ENCODE measurements at places on chromosomes 16 and 17. TPM values are rescaled to one million over a fixed set of nuclear protein-coding genes. Genes with fewer than 3 reads are reported as not detected.

ESRP2 gene
- 0.10 TPM for total RNA-seq

DNA sequence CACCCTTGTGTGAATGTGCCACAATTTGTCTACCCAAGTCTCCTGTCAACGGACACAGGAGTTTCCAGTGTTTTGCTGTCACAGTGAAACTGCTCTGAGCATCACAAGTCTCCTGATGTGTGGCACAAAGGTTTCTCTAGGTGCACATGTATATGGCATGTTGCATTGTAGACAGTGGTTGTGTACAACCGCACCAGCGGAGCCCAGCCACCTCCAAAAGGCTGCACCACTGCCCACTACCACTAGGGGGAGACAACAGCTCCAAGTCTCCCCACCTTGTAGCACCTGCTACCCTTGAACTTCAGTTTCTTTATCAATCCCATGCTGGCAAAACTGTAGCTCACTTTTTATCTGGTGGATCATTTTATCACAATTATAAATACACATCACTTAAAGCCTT lies 95.5 kb upstream of the ZNF469 start:
- H3K27ac ChIP-seq = no peak overlapping the region
- H3K36me3 ChIP-seq = no peaks in the 10 kb centered on the region
- H3K4me1 ChIP-seq = no peaks in the 10 kb centered on the region
- no peak overlapping the region for H3K4me3 ChIP-seq
- no peak for DNase-seq

DNA sequence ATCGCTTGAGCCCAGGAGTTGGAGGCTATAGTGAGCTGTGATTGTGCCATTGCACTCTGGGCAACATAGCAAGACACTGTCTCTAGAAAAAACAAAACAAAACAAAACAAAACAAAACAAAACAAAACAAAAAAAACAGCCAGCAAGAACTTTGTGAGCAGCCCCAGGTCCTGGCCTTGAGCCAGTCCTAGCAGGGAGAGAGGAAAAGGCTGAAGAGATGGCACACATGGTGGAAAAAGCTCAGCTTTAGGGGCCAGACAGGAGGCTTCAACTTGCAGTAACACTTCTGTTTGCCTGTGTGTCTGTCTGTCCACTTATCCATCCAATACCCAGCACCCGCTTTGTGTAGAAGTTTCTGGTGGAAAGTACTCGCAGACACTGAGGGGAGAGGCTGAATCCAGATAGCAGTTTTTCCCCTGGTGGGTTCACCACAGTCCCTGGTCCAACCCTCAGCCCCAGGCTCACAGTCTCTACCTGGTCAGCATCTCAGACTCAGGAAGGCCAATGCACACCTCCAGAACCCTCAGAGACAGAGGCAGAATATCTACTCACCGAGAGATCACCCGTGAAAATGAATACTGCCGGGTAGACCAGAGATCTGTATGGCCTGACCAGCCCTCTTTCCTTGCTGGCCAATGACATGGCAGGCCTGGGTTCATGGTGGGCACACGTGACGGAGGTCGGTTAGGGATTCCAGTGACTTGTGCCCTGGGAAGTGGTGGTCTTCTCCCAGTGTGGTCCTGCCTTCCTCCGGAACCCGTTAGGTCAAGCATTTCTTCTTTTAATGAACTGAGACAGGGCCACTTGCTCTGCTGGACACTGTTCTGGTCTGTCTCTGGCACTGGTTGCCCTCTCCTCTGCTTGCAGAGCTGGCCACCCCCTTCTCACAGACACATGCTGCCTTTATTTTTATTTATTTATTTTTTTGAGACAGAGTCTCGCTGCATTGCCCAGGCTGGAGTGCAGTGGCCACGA lies 79.5 kb upstream of the DNAJA2 start:
- H3K4me1 ChIP-seq = no peaks in the 10 kb centered on the region
- no peaks in the 10 kb centered on the region for H3K27me3 ChIP-seq
- no peak overlapping the region for H3K27ac ChIP-seq
- no peaks in the 10 kb centered on the region for H3K36me3 ChIP-seq
- no peak overlapping the region for H3K4me3 ChIP-seq

- no peak overlapping the region for H3K27ac ChIP-seq
- peaks cover 7% of the 10 kb centered on the region for H3K4me1 ChIP-seq
Measured at GRCh38 chr17:48672340-48672739, 46.2 kb upstream of the HOXB9 start.

DNA sequence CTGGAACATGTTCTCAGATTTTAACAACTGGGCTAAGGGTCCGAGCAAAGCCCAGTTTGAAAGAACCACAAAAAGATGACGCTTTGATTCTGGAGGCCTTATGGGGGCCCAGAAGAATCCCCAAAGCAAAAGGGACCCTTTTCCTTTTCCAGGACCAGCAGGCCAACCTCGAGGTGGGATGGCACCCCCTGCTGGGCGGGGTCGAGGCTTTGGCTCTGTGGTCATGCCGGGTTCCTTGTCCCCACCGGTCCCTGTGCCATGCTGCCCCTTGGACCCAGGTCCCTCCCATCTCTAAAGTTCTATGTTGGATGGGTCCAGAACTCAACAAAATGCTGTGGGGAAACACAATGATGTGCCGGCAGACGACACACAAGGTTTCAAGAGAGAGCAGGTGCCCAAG lies 30.9 kb downstream of the TMEM204 start:
- no peaks in the 10 kb centered on the region for H3K27me3 ChIP-seq
- H3K4me3 ChIP-seq = peak overlapping the region; percentile 19
- peaks cover 3% of the 10 kb centered on the region for H3K36me3 ChIP-seq

DNA sequence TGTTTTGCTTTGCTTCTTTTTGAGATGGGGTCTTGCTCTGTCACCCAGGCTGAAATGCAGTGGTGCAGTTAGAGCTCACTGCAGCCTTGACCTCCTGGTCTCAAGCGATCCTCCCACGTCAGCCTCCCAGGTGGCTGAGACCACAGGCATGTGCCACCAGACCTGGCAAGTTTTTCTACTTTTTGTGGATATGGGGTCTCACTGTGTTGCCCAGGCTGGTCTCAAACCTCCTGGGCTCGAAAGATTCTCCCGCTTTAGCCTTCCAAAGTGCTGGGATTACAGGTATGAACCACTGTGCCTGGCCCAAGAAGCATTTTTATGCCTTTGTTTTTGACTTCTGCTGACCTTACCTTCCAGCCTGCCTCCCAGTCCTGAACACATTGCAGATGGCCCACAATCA lies 10.1 kb downstream of the DNAAF1 start:
- H3K4me3 ChIP-seq = no peak overlapping the region
- H3K4me1 ChIP-seq = peaks cover 4% of the 10 kb centered on the region
- peaks cover 4% of the 10 kb centered on the region for H3K36me3 ChIP-seq
- no peak overlapping the region for H3K27ac ChIP-seq

DNA sequence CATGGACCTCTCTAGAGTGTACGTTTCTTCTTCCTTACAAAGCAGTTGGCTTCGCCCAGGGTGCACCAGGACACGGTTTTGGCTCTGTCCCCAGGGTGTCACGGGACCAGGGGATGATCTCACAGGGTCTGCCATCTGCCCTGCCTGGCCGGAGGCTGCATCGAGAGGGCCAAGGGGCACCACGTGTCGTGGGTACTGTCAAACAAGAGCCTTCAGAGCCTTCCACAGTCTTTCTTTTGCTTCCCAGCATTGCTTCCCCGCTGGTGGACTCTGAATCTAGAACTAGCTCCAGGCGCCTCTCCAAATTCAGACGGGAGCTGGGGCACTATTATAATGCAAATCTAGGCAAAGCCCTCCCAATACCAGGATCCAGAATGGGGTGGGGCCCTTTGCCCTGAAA lies 47.9 kb downstream of the MAPT start:
- DNase-seq = no peak
- peaks cover 38% of the 10 kb centered on the region for H3K27me3 ChIP-seq
- no peak overlapping the region for H3K27ac ChIP-seq
- H3K4me1 ChIP-seq = peaks cover 7% of the 10 kb centered on the region
- no peak overlapping the region for H3K4me3 ChIP-seq
- no peaks in the 10 kb centered on the region for H3K36me3 ChIP-seq

DNA sequence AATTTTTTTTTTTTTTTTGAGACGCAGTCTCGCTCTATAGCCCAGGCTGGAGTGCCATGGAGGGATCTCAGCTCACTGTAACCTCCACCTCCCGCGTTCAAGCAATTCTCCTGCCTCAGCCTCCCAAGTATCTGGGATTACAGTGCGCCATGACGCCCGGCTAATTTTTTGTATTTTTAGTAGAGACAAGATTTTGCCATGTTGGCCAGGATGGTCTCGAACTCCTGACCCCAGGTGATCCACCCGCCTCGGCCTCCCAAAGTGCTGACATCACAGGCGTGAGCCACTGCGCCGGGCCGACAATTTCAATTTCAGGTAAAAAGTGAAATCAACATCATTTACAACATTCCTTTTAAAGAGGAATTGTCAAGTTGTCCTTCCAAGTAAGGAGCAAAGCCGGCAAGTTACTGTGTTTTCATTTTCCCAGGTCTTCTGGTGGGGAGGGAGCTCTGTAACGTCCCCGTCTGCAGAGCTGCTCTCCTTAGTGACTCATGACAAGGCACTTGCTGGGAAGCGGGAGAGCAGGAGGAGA lies 873 bp downstream of the NPLOC4 start:
- no peaks in the 10 kb centered on the region for H3K27me3 ChIP-seq
- H3K4me3 ChIP-seq = peak overlapping the region; percentile 95
- peaks cover 12% of the 10 kb centered on the region for H3K4me1 ChIP-seq
- H3K27ac ChIP-seq = peak overlapping the region; percentile 95

- peaks cover 11% of the 10 kb centered on the region for H3K4me1 ChIP-seq
- H3K27ac ChIP-seq = no peak overlapping the region
- DNase-seq = no peak
- peaks cover 33% of the 10 kb centered on the region for H3K27me3 ChIP-seq
- H3K36me3 ChIP-seq = peaks cover 5% of the 10 kb centered on the region
- no peak overlapping the region for H3K4me3 ChIP-seq
Measured at GRCh38 chr17:15963670-15964110, 18.8 kb downstream of the ADORA2B start.

GRCh38 chr16:79217375-79218011 lies 383.0 kb downstream of the MAF start:
- H3K27ac ChIP-seq = no peak overlapping the region
- H3K4me1 ChIP-seq = peaks cover 15% of the 10 kb centered on the region
